ENCODE measurements at places on chromosomes 13 and 19.

GRCh38 chr13:108984251-108984920, 355.0 kb downstream of the MYO16 start:
- no peak for DNase-seq

DNA sequence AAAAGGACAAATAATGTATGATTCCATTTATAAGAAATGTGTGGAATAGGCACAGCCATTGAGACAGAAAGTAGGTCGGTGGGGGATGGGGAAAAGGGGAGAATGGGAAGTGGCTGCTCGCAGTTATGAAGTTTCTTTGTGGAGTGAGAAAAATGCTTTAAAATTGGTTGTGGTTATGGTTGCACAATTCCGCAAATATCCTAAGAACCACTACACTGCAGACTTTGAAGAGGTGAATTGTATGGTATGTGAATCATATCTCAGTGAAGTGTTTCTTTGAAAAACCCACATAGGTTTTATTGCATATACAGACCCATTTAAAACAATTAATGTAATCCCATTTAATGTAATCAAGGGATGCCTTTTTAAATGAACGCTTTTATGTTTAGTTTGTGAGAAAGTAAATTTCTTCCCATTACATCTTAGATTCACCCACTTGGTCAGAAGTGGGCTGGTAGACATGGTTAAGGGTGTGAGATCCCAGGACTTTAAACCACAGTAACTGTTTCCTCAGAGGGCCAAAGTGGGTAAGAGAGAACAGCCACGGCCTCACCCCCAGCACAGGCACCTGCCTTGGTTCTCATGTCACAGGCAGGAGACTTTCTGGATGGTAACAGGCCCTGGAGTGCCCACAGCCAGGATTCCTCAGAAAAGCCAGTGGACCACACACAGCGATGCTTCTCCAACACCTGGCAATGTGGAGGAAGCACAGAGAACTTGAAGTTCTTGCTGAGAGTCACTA, 119.3 kb upstream of the GJB6 start:
- no peak for DNase-seq

DNA sequence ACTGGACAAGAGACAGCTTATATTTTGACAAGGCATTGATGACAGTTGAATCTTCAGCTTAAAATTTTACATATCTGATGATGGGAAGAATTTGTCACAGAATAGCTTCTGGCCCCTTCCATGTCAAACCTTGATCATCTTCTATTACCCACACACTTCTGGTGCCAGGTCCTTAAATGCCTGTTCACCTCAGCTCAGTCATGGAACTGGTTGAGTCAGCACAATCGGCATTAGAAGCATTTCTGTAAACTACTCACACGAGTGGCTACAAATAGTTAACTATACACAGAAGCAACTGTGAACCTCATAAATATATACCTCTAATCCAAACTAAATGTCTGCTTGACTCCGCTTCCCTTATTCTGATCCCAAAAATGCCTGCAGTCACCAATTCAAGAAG, 161.2 kb downstream of the FOXO1 start:
- no peak for DNase-seq

DNA sequence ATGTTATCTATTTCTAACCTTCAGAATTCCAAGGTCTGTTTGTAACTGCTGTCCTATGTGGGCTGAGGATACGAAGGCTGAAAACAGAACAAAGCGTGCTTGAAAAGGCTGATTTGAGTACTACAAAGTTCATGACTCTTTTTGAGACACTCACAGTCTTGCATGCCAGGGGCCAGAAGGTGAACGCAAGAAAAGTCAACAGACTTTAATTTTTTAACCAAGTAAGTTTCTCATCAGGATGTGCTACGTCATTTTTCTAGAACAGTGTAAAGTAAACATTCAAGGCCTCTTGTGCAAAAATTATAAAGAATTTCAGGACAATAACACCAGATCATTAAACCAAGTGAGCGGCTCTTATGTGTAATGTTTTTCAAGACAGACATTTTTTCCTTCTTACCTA, 163.5 kb downstream of the COG6 start:
- no peak for DNase-seq

DNA sequence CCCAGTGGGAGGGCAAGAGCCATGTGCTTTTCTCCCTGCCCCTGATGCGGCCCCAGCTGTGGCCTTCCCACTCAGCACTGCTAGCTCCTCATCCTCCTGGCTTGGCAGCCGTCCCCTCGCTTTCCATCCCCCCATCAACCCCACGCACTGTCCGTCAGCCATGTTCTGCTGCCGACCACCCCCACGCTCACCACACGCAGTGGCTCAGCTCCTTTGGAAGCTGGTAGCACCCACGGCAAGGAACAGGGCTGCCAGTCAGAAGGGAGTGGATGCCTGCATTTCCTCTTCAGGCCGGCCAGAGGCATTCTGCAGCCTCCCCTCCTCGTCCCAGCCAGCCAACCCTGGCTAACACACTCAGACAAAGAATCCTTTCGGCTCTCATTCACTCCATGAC, 6.3 kb downstream of the CALM3 start:
- no peak for DNase-seq

- DNase-seq = no peak
Observed at GRCh38 chr19:9741476-9742171, 26.9 kb downstream of the ZNF846 start.

DNA sequence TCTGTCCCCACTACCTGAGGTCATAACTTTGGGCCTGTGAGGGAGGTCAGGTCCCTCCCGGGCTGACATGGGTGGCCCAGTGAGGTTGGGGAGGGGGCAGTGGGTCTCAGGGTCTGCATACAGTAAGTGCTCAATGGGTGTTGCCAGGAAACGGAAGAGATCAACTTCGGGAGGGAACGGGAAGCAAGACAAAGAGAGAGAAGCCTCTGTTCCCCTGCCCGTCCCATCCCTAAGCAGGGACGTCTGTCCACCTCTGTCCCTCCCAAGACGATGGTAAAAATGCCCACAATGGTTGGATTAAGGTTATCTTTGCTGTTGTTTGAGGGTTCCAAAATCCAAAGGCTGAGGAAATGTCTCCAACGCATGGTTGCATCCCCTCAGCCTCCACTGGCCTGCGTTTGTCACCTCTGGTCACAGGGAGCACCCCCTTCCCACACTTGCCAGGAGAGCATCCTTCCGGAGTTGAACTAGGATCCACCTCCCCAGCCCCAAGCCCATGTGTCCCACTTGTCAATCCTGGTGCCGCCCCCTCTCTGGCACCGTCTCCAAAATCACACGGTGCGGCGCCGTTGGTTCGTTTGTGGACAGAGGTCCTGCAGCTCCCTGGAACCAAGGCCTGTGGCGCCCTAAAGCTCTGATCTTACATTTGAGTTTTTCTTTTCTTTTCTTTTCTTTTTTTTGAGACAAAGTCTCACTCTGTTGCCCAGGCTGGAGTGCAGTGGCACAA, 774 bp upstream of the HOMER3 start:
- DNase-seq = no peak

GRCh38 chr19:6828306-6828697, 55.8 kb downstream of the VAV1 start:
- DNase-seq = no peak

GRCh38 chr13:46795321-46795720, 1.6 kb downstream of the ESD start:
- no peak for DNase-seq

- peak; percentile 6 for DNase-seq
Observed at GRCh38 chr13:23087880-23088279, 92.9 kb upstream of the SGCG start.

GRCh38 chr13:52852444-52852843, 4.0 kb upstream of the PCDH8 start:
- DNase-seq = no peak
